ENCODE measurements at places on chromosomes 3 and 15. TPM values are rescaled to one million over a fixed set of nuclear protein-coding genes. Genes with fewer than 3 reads are reported as not detected.

The GCSAM gene
- not detected for total RNA-seq

The MNS1 gene
- 0.74 TPM for total RNA-seq

The SLC12A1 gene
- total RNA-seq = under 0.01 TPM

The ATG7 gene
- total RNA-seq = 80.8 TPM

The SPATA12 gene
- 0.17 TPM for total RNA-seq

The CLEC3B gene
- 6.3 TPM for total RNA-seq

The ARHGAP11A gene
- 8.0 TPM for total RNA-seq

The SH3GL3 gene
- total RNA-seq = not detected
